ELF-1 (cell line): ENCODE measurements at places on chromosomes 5 and 9.
A peak's percentile ranks its signal among the peaks of the same experiment; 100 is the strongest.

- no peak for DNase-seq
Observed at GRCh38 chr5:88820581-88820980, 62.4 kb downstream of the MEF2C start.

DNA sequence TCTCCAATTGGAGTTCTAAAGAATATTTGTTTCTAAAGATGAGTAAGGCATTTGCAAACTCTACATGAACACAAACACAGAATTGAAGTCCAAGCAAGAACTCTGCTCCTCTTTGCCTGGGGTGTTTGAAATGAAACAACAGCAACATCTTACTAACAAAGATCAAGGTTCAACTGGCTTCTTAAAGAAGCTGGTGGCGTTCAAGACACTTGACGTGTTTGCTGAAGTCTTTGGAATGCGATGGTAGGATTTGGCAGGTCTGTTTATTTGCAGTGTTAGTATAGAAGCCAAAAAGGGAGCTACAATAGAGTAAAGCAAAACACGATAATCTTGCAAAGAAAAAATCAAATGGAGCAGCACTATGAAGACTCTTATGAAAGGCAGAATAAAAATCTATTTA lies 94.9 kb downstream of the BASP1 start:
- DNase-seq: no peak

GRCh38 chr9:26687421-26687820 lies 205.2 kb downstream of the CAAP1 start:
- DNase-seq: peak; percentile 14

DNA sequence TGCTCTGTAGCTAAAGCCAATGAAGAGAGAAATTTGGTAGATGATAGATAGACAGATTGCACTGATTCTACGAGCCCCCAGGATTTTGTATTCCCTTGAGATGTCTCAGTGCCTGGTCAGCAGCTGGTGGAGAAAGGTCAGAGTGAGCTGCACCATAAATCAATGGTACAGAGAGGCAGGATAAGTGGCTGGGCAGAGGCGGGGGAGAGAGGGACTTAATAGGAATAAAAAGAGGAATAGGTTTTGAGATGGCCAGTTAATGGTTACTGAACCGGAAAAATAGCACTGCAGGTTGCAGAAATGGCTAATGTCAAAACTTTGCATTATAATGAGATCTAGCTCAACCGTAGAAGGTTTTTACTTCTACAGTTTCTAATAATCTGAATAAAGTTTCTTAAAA lies 47.9 kb upstream of the SLC12A2 start:
- DNase-seq: no peak

DNA sequence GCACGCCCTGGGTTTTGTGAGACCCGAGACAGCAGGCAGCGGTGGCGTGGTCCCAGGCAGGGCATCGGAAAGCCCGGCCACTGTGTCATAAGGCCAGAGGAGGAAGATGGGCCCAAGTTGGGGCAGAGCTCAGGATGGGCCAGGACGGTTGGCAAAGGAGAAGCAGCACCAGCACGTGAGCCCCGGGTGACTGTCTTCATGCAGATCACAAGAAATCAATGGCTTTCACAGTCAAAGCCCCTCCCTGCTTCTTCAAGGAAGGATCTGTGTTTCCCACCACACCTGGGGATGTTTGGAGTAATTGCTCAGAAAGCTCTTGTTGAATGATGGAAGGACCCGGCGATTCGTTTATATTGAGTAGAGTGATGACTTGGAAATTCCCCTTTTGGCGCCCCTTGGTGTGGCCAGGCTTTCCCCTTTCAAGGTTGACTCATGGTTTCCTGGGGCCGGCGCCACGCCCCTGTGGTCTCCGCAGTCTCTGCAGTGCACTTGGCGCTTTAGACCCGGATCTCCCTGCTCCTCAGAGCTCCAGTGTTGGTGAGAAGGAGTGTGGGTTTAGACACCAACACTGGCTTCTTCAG lies 52.1 kb downstream of the IL31RA start:
- peak; percentile 22 for DNase-seq

GRCh38 chr5:67870662-67871061 lies 344.9 kb upstream of the PIK3R1 start:
- no peak for DNase-seq

DNA sequence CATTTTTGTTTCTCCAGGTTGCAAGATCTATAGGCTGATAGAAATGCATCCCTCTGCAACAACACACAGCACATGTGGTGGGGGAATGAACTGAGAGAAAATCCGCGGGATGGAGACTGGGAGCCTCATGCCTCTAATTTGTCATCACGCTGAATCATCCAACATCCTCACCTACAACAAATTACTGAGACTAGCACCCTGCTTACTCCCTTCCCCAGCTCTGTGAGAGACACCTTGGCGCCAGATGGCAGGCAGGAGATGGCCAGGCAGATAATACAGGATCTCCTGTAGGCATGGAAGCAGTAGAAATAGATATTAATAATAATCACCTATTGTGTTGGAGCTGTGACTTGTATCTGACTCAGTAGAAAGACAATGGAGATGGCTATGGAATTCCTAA lies 276.9 kb downstream of the SEMA5A start:
- no peak for DNase-seq

GRCh38 chr5:98993512-98993911 lies 64.7 kb upstream of the CHD1 start:
- DNase-seq: peak; percentile 44

- peak; percentile 65 for DNase-seq
Observed at GRCh38 chr9:82466616-82467260, 478.2 kb downstream of the SPATA31D1 start.

GRCh38 chr5:173981185-173981761 lies 7.7 kb upstream of the C5orf47 start:
- no peak for DNase-seq

DNA sequence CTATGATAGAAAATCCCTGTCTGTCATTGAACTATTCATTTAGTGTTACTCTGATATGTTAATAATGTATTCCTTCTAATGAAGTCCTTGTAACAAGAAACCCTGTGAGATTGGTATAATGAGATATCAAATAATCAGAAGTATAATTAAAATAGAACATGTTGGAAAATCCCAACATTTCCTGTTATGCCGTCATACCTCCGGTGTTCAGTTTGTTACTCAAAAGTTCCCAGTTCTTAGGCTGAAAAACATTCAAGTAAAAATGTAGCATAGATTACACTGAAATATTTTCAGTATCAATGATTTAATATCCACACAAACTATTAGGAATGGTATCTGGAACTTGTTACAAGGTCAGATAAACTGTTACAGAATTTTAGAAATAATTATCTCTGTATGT lies 227.5 kb downstream of the GNA14 start:
- no peak for DNase-seq

GRCh38 chr9:118990949-118991348 lies 378.3 kb downstream of the BRINP1 start:
- DNase-seq: no peak

DNA sequence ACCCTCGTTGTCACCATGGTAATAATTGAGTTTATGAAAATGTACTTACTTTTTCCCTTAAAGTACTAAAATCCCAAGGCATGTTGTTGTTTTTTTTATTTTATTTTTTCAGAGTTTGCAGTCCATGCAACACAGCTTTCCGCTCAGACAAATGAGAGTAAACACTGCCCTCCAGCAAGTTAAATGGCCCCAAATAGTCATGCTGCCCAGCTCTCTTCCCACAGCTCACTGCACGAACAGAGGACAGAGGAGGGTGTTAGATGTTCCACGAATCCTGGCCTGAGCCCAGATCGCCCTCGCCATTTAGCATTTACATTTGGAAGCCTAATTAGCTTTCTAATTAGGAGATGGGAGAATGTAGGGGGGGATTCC lies 1.9 kb downstream of the NIM1K start:
- peak; percentile 38 for DNase-seq

- no peak for DNase-seq
Observed at GRCh38 chr9:89878687-89879086, 273.9 kb downstream of the GADD45G start.

DNA sequence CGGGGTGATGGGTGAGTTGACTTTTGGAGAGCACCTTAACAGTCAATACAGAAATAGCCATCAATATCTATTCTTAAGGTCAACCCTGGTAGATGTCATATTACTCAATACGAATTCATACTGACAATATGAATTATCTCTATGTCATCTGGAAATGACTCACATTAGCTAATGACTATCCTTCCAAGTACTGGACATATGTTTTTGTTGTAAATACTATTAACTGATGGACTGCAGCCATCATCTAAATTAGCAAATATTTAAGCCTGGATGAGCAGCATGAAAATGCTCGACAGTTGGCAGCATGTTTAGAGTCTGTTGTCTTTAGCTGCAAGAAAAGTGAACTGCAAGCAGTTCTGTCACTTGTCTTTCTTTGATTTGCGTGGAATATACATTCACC lies 19.6 kb upstream of the ISOC1 start:
- no peak for DNase-seq

GRCh38 chr5:138974227-138975063 lies 99.3 kb upstream of the LRRTM2 start:
- peak; percentile 61 for DNase-seq

GRCh38 chr5:81313686-81314085 lies 12.3 kb downstream of the ZCCHC9 start:
- no peak for DNase-seq

- no peak for DNase-seq
Observed at GRCh38 chr9:137167277-137167746, 2.5 kb downstream of the LRRC26 start.

DNA sequence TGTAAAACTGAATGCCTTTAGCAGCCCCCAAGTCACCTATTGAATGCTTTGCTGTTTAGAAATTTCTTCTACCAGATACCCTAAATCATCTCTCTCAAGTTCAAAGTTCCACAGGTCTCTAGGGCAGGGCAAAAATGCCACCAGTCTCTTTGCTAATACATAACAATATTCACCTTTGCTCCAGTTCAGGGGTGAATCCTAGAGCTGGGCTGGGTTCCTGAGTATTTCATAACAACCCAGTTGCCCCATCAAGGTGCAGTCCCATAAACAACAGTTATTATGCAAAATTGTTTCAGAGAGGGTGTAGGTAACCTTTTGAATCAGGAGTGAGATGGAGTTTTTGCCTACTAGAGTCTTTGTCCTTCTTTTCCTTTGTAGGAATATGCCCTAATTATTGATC lies 19.0 kb upstream of the C1QTNF3 start:
- DNase-seq: no peak

- peak; percentile 93 for DNase-seq
Observed at GRCh38 chr5:119355244-119355638, 578 bp upstream of the TNFAIP8 start.

DNA sequence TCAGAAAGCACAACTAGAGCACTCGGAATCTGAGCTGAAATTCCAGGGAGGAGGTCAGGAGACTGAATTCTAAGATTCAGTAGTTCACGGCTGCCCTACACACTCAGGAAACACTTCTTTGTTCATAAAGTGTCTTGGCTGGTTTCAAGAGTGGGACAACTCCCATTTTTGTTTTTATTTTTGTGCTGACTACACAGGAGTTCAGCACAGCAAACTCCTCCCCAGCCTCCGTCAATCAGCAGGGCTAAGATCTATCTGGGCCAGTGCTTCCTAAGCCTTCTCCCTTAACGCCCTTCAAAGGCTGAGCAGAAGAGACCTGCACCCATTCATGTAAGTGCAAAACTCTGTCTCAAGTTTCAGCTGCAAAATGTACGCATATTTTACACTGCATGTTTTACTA lies 250.1 kb downstream of the CRB2 start:
- DNase-seq: no peak

DNA sequence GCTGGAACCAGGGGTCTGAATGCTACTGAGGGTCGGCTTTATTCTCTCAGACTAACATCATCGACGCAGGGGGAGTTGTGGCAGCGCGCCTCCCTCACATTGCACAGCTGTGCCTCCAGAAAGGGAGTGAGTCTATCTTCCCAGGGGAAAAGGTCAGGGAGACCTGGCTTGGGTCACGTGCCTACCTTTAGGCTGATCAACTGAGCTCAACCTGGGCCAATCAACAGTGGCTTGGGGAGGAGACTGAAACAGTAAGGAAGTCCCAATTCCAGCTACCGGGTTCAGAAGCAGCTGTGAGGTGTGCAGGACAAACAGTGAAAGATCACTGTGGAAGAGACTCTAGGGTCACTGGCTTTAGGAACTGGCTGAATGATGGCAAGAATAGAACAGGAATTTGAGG lies 14.3 kb downstream of the SNX30 start:
- DNase-seq: peak; percentile 77

GRCh38 chr9:93155716-93156474 lies 21.8 kb upstream of the NINJ1 start:
- peak; percentile 38 for DNase-seq

DNA sequence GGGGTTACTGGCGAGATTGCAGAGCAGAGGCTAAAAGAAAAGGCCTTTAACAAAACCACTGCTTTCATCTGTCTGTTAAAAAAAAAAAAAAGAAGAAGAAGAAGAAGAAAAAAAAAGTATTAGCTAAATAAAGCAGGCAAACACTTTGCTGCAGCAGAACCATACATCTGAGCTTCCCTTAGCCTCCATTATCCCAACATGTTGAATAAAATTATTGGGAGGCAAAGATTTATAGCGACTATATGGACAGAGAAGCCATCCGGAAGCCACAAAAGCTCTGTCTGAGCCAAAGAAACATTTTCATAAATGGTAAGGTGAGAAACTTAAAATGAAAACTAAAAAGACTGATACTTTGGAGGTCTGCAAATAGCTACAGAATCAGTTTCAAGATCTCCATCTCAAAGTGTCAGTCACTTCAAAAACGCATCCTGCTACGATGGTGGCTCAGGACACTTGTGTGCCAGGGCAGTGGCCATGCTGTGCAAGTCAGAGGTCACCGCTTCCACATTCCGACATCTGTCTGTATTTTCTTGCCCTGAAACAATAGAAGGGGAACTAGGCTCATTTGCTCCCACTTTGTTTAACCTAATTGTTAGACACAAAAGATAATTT lies 9.6 kb downstream of the EFNA5 start:
- DNase-seq: no peak

GRCh38 chr5:60102961-60103693 lies 209.6 kb upstream of the PDE4D start:
- DNase-seq: no peak

GRCh38 chr9:86341007-86341491 lies 13.2 kb downstream of the TUT7 start:
- DNase-seq: no peak

- no peak for DNase-seq
Observed at GRCh38 chr5:177357459-177358351, at the start of gene RGS14. TSS of gene RGS14 (plus strand) at chr5:177357924. CDS start at chr5:177358025, 101 bp downstream.

GRCh38 chr5:178305801-178306200 lies 73.2 kb upstream of the PHYKPL start:
- DNase-seq: no peak

GRCh38 chr9:133709015-133709611 lies 29.0 kb downstream of the SARDH start:
- DNase-seq: no peak

GRCh38 chr9:78871452-78872331 lies 574.8 kb downstream of the PSAT1 start:
- DNase-seq: no peak

GRCh38 chr9:84371737-84372136 lies 31.2 kb upstream of the SLC28A3 start:
- DNase-seq: no peak
